ENCODE measurements at places on chromosomes 6 and 20.
A peak's percentile ranks its signal among the peaks of the same experiment; 100 is the strongest.

GRCh38 chr6:69954733-69955132, 88.4 kb downstream of the COL19A1 start:
- no peak for DNase-seq

DNA sequence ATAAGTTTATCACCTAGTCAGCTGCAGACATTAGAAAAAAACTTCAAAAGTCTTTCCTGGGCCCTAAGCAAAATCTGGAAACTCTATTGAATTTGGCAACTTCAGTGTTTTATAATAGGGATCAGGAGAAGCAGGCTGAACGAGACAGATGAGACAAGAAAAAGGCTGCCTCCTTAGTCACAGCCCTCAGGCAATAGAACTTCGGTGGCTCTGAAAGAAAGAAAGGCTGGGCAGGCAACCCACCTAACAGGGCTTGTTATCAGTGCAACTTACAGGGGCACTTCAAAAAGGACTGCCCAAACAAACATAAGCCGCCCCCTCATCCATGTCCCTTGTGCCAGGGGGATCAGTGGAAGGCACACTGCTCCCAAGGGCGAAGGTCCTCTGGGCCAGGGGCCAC, 657.9 kb upstream of the HS3ST5 start:
- no peak for DNase-seq

DNA sequence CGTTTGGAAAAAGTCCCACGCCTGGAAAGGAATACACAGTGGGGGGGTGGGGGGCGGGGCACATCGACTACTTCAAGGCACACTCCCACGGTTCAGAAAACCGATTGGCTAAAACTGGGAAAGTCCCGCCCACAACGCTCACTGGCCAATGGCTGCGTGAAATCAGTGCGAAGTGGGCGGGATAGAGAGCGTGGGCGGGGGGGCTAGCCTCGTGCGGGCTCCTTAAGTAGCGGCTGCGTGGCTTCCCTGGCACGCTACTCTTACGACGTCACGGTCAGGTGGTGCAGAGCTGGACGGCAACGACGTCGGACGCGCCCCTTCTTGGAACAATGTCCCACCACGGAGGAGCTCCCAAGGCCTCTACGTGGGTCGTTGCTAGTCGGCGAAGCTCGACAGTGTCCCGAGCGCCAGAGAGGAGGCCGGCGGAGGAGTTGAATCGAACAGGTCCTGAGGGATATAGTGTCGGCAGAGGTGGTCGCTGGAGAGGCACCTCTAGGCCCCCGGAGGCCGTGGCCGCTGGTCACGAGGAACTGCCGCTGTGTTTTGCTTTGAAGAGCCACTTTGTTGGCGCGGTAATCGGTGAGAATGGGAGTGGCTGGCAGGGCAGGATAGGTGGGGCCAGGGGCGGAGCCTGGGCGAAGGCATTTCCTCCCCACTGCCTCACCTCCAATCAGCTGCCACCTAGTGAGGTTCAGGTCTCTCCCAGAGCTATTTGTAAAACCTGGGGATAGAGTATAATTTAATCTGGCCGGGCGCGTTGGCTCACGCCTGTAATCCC, at the start of gene DDX43:
Gene DDX43 (plus strand): TSS at position 252 of the 778 bp plus-strand sequence. CDS start 78 bp downstream, at position 330.
- no peak for DNase-seq

- peak; percentile 44 for DNase-seq
These were observed 29.2 kb downstream of the ID4 start for GRCh38 chr6:19866173-19866984.

- DNase-seq, result no peak
These were observed 5.9 kb upstream of the UNC93A start for GRCh38 chr6:167285077-167285770.

DNA sequence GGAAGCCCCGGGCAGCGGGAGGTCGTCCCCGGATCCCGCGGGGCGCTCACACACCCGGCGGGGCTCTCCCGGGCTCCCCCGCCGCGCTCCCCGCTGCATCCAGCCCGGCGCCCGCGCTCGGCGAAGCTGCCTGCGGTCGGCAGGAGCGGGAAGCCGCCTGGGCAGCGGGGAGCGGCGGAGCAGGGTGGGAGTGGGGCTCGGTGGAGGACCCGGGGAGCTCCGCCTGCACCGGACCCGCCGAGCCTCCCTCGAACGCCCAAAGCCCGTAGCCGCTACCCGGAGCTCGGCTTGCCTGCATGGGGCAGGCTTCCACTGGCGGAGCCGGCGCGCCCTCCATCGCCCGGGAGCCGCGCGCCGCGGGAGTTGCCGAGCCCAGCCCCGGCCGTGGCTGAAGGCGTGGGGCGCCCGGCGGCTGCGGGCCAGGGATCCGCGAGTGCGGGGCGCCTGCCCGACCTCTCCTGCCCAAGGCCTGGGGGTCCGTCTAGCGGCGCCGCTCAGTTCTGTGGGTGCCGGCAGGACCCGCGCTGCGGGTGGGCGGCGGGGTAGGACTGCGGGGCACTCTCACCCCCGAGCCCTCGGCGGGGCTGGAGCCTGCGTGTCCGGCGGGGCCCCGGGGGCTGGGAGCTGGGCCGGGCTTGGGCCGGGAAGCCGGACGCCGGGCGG, 671 bp downstream of the CDH4 start:
- DNase-seq, result no peak

DNA sequence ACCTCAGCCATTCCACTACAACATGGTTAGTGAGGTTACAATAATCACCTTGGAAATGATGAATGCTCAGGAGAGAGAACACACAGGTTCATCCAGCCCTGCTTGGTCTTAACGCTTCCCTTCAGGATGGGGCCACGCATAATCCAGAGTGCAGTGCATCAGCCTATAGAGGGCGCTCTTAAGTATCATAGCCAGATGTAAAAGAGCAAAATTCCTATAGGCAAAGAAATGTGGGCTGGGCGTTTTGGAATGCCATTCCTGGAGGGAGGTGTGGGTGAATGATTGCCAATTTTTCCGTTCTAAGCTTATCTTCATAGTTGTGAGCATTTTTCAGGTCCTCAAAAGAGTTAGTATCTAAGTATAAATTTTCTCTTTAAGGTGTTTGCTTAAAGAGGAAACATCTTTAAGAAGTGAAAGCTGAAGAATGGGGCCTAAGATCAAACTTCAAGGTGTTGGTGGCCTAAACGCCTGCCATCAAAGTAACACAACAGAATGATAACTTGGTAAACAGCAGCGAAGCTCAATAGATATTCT, 1.8 kb downstream of the RIPOR2 start:
- DNase-seq, result peak; percentile 55
